Stimulated activated naive CD8-positive, alpha-beta T cell treated with anti-CD3 and anti-CD28 coated beads, Interleukin-15, amount 100 ng/mL, for 72 hours (primary cell): ENCODE measurements at places on chromosomes 11 and 22.

DNA sequence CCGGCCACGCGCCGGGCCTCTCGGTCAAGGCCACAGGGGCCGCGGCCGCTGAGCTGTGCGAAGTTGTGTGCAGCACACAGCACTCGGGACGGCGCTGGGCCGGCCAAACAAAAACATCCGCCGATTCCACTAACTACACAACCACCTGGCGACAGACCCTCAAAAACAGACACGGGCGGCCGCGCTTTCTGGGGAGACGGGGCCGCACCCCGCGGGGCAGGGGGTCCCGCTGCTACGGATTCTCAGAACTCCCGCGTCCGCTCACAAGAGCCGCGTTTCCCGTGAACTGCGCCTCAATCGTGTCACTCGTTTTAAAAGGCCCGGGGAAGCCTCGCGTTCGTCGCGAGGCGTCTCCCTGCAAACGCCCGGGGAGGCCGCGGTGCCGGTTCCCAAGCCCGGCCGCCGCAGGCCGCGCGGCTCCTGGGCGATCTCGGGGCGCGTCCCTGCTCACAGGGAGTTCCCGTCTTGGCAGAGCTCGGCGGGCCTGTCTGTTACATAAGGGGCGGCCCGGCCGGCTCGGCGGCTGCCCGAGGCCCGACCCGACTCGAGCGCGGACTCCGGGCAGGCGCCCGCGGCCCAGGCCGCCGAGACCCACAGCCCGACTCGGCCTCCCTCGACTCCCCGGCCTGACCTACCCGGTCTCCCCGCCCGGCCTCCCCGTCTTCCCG, 936 bp downstream of the BRD1 start:
- peak; percentile 44 for DNase-seq

DNA sequence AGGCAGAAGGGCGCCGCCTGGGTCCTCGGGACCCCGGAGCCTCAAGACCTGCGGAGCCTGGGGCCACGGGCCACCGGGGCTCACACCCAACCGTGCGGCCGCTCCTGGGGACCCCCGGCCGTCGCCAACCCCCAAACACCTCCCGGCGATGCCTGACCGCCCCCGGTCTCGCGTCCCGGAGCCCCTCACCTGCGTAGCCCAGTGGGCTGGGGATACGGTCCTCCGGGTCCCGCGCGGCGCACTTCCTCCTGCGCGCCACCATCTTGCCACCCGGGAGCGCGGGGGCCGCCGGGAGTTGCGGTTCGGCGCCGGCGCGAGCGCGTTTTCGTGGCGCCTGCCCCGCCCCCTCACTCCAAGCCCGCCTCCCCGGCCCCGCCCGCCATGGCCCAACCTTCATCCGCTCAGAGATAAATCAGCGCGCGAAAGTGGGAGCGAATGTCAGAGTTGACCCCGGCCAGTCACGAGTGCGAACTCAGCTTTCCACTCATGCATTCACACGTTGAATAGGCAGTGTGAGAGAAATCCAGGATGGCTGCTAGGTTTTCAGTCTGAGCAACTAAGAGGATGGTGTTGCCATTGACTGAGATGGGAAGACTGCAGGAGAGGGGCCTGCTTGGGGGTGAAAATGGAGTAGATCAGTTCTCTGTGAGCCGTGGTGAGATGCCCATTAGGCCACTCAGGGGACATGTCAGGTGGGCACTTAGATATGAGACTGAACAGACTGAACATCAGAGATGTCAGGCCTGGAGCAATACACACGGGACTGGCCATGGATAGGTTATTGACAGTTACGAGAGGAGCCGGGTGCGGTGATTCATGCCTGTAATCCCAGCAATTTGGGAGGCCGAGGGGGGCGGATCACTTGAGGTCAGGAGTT, at the start of gene RRP7A:
Gene RRP7A (minus strand): TSS at position 272 of the 877 bp plus-strand sequence. CDS start 10 bp downstream, at position 262.
- peak; percentile 79 for DNase-seq

GRCh38 chr11:134841972-134842371, 429.9 kb upstream of the B3GAT1 start:
- no peak for DNase-seq

GRCh38 chr11:4087551-4087950, 7.0 kb upstream of the RRM1 start:
- DNase-seq, result no peak

GRCh38 chr22:22060200-22061084, 77.9 kb upstream of the TOP3B start:
- peak; percentile 58 for DNase-seq

DNA sequence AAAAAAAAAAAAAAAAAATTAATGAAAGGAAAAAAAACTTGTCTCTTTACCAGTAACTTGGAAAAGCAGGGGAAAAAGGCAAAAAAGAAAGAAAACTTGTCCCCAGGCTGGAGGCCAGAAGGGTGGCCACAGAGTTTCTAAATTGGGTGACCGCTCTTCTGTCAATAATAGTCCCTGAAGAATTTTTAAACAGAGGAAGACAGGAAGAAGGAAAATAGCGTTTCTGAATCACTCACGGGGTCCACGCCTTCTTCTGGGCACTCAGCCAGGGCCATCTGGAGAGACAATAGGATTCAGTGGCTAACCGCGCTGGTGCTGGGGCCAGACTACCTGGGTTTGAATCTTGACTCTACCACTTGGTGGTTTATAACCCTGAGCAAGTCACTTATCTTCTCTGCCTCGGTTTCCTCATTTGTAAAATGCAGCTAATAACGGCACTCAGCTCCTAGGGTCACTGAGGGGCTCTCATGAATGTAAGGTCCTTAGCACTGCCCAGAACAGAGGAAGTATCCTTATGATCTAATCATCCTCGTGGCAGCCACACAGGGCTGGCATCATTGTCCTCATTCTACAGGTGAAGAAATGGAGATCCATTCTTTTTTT, 7.0 kb downstream of the C11orf86 start:
- DNase-seq, result peak; percentile 26

DNA sequence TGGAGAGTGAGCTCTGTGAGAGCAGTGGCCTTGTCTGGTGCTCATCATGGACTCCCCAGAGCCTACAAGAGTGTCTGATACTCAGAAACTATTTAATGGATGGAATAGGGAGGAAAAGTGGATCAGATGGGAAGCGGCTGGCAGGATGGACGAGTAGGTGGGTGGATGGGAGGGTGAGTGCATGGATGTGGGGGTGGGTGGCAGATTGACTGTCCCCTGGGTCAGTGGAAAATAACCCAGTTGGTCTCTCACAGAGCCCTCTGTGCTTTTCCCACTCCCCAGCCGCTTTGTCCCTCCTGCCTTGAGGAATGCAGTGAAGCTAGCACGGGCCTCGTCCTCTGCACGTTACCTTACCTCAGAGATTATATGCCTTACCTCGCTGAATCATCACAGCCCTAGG, 5.9 kb downstream of the SPI1 start:
- DNase-seq, result no peak
